ENCODE measurements at places on chromosomes 16 and 17. TPM values are rescaled to one million over a fixed set of nuclear protein-coding genes. Genes with fewer than 3 reads are reported as not detected.
A peak's percentile ranks its signal among the peaks of the same experiment; 100 is the strongest.

The KRTAP2-1 gene
- not detected for total RNA-seq

The TMEM204 gene
- total RNA-seq: 37.0 TPM

The CCL5 gene
- total RNA-seq: 4.6 TPM

- DNase-seq: no peak
These were observed 135.8 kb downstream of the FOXL1 start for GRCh38 chr16:86714166-86714565.

DNA sequence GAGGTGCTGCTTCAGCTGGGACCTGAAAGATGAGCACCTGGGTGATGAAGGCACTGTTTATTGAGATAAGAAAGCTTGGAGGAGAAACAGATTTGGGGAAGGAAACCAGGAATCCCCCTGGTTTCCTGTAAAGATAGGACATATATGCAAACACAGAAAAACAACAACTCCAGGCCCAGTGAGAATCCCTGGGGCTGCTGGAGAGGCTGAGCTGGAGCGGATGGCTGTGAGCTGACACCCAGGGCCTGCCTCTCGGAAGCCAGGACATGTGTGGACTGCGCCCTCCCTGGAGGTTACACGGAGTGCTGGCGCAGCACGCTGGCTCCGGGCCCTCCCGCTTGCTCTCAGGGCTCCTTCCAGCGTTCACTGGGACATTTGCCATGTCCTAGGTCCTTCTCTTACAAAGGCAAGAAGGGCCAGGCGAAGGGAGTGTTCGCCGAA, 57.5 kb downstream of the CYB5B start:
- peak; percentile 84 for DNase-seq

DNA sequence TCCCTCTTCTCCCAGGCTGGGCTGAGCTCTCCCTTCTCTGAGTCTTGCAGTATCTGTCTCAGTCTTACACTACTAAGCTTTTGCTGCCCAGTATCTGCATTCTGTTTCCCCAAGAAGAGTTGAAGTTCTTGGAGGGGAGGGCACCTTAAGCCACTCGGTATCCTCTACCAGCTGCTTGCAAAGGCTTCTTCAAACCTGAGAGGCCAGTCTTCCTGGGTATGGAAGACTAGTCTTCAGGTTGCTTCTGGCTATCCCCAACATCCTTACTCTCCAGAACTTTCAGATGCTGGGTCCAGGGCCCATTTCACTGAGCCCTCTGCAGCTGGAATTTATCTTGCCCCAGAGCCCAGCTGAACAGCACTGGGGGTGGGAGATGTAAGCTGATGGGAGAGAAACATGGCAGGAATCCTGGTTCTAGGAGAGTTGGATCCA, 20.1 kb downstream of the GP2 start:
- DNase-seq: no peak

GRCh38 chr17:75848523-75849278, 4.5 kb upstream of the UNC13D start:
- peak; percentile 82 for DNase-seq

- no peak for DNase-seq
These were observed 130.3 kb downstream of the TANGO6 start for GRCh38 chr16:68973611-68974120.

- no peak for DNase-seq
These were observed 14.4 kb downstream of the TRIM25 start for GRCh38 chr17:56899403-56899802.

- no peak for DNase-seq
These were observed at the start of gene GJC1 for GRCh38 chr17:44829523-44830358. Gene GJC1 (minus strand): TSS chr17:44830287. CDS start chr17:44805817, 24,470 bp downstream.

GRCh38 chr17:3030096-3030495, 33.3 kb downstream of the OR1D5 start:
- DNase-seq: no peak

- DNase-seq: no peak
These were observed 3.7 kb upstream of the BLTP2 start for GRCh38 chr17:28648698-28649097.

- no peak for DNase-seq
These were observed 161.5 kb downstream of the FTO start for GRCh38 chr16:53865494-53865863.

DNA sequence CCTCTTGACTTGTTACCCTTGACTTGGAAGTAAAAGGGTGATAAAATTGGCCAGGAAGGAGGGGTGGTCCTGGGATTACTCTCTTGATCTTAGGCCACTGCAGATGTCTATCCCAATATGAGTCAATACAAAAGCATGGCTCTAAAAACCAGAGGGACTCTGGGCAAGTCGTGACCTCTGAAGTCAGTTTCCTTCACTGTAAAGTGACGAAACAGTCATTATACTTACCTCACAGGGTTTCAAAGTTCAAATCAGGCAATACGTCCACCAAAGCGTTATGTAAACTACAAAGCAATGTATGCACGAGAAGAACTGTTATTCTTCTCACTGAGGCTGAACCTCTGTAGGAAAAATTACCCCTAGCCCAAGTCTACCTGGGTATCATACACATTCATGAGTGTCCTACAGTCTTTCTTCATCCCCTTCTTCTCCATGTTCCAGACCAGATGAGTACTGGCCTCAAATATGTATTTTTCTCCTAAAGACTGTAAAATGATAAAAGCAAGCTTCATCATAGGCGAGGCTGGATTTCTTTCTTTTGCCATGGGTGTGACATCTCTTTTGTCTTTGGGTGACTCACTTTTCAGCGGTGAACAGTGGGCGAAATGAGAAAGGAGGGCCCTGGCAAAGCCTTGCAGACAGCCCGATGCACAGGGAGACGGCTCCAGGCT, 34.5 kb upstream of the CLEC18B start:
- DNase-seq: no peak
